NCI-H1105 (cell line): ENCODE measurements at places on chromosomes 13 and 19.

- DNase-seq, result no peak
These were observed 110.2 kb upstream of the TSHZ3 start for GRCh38 chr19:31459430-31459829.

GRCh38 chr19:4744451-4745174 lies 21.0 kb upstream of the DPP9 start:
- no peak for DNase-seq

- no peak for DNase-seq
These were observed 27.7 kb downstream of the EFNB2 start for GRCh38 chr13:106507560-106508274.

- DNase-seq, result no peak
These were observed 2.7 kb upstream of the ZIC2 start for GRCh38 chr13:99978799-99979452.

DNA sequence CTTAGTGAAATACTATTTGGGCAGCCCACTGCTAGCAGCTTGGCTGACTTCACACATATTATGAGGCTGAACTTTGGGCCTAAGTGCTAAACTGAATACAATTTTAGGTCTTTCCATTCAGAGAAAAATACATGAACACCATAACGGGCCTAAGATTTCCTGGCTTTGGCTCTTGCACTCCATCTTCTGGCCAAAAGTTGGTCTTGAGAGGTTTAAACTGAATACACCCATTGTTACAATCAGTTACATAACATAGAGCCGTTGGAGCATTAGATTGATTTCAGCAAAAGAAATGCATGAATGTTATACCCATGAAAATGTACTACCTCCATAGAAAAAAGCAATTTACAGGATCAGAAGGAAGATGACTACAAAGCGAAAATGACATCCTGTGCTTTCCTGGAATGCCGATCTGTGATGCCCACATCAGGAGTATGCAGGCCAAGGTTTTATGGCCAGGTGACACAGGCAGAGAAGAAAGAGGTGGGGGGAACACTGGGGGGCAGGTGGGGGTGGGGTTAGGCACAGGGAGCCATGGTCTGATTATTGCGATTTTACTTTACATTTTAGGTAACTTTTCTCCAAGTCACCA lies 11.1 kb upstream of the SHISA2 start:
- no peak for DNase-seq

DNA sequence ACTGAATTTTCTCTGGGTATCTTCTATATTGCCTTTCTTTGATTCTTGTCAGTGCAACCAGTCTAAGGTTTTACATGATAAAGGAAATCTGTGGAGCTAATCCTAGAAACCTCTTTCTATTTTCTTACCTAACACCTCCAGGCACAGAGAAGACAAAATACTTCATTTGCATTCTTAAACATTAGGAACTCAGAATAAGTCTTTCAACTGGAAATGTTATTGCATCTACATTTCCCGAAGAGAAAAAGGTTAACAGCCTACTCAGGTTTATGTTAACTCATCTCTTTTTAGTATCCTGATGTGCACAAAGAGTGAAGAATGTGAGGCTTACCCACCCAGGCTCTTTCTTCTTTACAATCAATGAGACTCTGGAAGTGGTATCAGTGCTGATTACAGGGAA lies 106.7 kb downstream of the PCCA start:
- no peak for DNase-seq

DNA sequence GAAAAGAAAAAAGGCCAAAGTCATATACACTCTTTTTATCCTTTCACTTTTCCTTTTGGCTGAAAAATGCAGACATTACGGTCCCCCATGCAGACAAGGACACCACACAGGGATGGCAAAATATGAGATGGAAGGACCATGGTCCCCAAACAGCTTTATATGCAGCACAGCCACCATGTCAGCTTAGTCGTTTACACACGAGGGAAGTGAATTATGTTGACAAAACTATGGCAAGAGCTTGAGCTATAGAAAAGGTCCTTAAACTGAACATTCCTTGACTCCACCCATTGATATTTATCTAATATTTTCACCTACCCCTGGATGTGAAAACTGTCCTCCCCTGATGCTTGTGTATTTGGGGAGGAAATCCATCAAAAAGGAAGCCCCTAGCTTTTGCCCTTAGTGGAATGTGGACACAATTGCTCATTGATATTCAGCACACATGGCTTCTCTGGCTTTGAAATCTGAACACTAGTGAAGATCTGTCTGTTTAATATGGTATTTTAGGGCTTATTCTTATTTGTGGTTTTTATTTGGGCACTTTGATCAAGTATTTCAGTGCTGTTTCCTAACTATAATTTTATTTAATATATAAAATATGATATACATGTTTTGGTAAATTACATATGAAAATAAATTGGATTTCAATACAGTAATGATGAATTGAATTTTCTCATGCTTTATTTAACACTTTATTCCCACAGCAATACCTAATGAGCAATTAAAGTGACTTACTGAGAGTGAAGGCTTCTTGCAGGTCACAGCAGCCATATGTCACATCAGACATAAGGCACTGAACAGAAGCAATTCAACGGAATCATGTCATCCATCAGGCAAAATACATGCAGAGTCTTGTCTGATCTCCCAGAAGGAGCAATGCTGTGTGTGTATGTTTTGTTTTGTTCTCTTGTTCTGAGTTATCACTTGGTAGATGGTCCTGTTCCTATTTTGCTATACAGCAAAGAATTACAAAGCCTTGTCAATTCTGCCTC lies 6.8 kb upstream of the GTF2F2 start:
- DNase-seq, result no peak

DNA sequence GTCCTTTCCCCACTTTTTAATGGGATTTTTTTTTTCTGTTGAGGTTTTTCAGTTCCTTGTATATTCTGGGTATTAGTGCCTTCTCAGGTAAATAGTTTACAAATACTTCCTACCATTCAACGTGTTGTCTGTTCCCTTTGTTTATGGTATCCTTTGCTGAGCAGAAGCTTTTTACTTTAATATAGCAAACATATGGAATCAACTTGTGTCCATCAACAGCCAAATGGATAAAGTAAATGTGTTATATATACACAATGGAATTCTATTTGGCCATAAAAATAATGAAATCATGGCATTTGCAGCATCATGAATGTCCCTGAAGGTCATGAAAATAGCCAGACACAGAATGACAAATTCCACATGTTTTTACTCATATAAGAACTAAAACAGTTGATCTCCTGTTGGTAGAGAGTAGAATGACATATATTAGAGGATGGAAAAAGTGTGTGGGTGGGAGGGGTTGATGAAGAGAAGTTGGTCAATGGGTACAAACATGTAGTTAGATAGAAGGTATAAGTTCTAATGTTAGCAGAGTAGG lies 500.8 kb downstream of the SLITRK6 start:
- DNase-seq, result no peak

DNA sequence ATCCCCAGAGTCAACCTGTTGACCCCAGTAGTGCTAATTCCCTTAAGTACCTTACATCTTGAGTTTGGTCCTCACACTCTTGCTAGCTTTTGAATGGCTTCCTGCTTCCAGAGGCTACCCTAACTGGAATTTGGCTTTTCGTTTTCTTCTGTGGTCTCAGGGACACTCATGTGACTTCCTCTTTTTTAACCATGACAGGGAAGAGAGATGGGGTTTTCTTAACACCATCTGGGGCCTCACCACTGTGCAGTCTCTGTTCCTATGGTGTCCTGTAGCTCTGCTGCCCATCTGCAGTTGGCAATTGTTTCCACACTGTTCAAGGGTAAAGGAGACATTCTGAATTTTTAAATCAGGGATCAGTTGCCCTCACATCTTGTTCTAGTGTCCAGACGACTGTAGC lies 66.7 kb downstream of the SLC10A2 start:
- DNase-seq, result no peak

DNA sequence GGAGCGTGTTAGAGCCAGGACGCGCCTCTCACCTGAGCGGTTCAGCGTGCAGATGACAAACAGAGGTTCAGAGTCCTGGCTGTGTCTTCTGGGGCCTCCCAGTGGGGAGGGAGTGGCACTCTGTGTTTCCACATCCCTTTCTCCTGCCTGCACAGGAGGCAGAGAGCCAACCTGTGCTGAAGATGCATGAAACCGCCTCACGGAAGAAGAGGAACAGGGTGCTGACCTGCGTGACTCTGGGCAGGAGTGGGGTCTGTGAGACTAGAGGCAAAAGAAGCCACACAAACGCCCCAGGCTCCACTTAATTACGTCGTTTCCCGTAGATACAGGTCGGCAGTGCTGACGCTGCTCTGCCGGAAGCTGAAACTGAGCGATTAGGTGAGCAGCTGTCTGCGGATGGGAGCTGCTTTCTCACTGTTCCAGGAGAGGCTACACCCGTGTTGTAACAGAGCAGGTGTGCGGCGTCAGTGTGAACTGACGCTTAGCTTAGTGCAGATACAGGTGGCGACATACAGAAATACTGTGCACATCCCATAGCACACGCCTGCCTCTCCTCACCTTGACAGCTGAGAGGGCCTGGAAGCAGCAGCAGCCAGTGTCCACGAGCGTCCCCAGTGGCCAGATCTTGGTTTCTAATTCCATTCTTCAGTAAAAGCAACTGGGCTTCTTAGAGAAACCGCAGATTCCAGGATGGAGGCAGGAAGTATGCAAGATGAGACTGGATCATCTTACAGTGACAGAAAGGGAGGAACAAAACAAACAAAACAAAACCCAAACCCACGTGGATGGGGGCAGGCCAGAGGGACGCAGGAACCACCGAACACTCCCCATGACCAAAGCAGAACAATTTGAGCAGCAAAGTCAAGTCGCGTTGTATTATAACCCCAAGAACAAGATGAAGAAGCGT lies 37.7 kb upstream of the MCF2L start:
- peak; percentile 92 for DNase-seq

GRCh38 chr13:98480915-98481877 lies 95.7 kb downstream of the STK24 start:
- DNase-seq, result no peak

- DNase-seq, result no peak
These were observed at the start of gene PPFIA3 for GRCh38 chr19:49119411-49120324. Gene PPFIA3 (plus strand): TSS chr19:49119544. CDS start chr19:49127874, 8,330 bp downstream.

- DNase-seq, result no peak
These were observed 25.7 kb upstream of the LMO7 start for GRCh38 chr13:75610466-75610865.

GRCh38 chr13:80048802-80049201 lies 292.1 kb downstream of the SPRY2 start:
- DNase-seq, result no peak

GRCh38 chr19:1151917-1152587 lies 22.0 kb downstream of the SBNO2 start:
- DNase-seq, result no peak

DNA sequence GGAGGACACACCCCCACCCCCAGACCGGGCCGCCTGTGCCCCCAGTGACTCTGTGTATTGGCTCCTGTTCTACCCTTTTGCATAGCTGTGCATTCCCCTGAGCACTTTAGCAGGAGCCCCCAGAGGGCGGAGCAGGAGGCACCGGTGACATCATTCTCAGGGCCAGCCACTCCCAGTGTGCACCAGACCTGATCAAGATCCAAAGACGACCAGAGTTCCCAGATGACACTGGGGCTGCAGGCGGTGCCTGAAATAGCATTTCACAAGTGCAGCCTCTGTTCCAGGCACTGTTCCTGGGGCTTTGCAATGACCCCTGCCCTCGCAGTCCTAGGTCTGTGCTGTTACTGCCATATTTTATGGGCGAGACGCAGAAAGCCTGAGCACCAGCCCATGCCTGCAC lies 14.5 kb upstream of the PTPRS start:
- DNase-seq, result no peak

GRCh38 chr19:46713781-46714443 lies 3.0 kb downstream of the PRKD2 start:
- peak; percentile 87 for DNase-seq

DNA sequence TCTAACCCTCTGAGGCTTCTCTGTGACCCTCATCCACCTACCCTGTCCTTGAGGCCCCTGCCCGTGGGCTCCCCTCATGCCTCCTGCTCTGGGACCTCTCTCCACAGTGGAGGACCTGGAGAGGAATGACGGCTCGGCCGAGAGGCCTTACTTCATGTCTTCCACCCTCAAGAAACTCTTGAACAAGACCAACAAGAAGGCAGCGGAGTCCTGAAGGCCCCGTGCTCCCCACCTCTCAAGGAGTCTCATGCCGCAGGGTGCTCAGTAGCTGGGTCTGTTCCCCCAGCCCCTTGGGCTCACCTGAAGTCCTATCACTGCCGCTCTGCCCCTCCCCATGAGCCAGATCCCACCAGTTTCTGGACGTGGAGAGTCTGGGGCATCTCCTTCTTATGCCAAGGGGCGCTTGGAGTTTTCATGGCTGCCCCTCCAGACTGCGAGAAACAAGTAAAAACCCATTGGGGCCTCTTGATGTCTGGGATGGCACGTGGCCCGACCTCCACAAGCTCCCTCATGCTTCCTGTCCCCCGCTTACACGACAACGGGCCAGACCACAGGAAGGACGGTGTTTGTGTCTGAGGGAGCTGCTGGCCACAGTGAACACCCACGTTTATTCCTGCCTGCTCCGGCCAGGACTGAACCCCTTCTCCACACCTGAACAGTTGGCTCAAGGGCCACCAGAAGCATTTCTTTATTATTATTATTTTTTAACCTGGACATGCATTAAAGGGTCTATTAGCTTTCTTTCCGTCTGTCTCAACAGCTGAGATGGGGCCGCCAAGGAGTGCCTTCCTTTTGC lies 10.8 kb upstream of the ILF3 start:
- no peak for DNase-seq

- no peak for DNase-seq
These were observed 8.4 kb upstream of the UPF3A start for GRCh38 chr13:114272977-114273376.

DNA sequence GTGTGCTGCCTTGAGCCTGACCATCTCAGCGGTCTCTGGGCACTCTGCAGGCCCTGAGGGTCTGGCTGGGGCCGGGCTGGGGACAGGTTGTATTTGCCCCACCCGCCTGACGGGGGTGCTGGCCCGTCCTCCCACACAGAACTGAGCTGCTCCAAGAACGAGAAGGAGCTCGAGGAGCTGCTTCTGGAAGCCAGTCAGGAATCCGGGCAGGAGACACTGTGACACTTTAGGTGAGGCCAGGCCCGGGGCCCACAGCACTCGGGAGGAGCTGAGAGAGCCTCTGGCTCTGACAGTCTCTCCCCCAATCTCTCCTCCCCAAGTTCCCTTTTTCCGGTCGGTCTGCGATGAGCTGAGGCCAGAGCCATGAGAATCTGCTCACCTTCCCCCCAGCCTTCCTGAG lies 14.5 kb downstream of the NKPD1 start:
- DNase-seq, result no peak

DNA sequence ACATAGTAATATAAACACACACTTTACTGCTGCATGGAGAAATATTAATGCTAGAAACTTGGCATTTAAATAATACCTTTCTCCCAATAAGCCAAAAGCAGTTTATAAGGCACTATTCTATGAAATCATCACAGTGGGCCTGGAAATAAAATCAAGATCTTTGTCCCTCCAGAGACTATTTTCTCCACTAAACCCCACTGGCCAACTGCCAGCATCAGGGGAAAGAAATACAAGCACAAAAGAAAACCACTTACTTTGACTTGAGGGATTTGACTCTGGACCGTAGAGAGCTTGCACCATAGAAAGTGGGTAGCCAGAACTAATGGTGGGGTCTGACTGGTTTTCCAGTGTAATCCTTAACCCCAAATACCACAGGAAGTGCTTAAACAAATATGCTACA lies 71.9 kb downstream of the DCLK1 start:
- DNase-seq, result no peak
